Activated naive CD4-positive, alpha-beta T cell treated with anti-CD3 and anti-CD28 coated beads for 36 hours (primary cell): ENCODE measurements at places on chromosomes 5 and 9. TPM values are rescaled to one million over a fixed set of nuclear protein-coding genes. Genes with fewer than 3 reads are reported as not detected.
A peak's percentile ranks its signal among the peaks of the same experiment; 100 is the strongest.

The WDR38 gene
- not detected for total RNA-seq

- no peaks in the 10 kb centered on the region for H3K36me3 ChIP-seq
- no peak overlapping the region for H3K4me3 ChIP-seq
- DNase-seq, result no peak
- H3K27ac ChIP-seq, result no peak overlapping the region
- peaks cover 9% of the 10 kb centered on the region for H3K4me1 ChIP-seq
Measured at GRCh38 chr5:14009575-14009974, 65.1 kb upstream of the DNAH5 start.

The SPAG8 gene
- 0.95 TPM for total RNA-seq

- peaks cover 15% of the 10 kb centered on the region for H3K4me1 ChIP-seq
- no peak overlapping the region for H3K4me3 ChIP-seq
- no peak for DNase-seq
- no peak overlapping the region for H3K27ac ChIP-seq
- no peaks in the 10 kb centered on the region for H3K27me3 ChIP-seq
Measured at GRCh38 chr9:93048566-93049448, 9.7 kb upstream of the SUSD3 start.

GRCh38 chr9:95131023-95131943, 186.2 kb downstream of the FANCC start:
- H3K36me3 ChIP-seq, result peaks cover 4% of the 10 kb centered on the region
- peak; percentile 60 for DNase-seq
- no peak overlapping the region for H3K4me3 ChIP-seq
- peaks cover 2% of the 10 kb centered on the region for H3K4me1 ChIP-seq

- no peaks in the 10 kb centered on the region for H3K27me3 ChIP-seq
- H3K4me1 ChIP-seq, result no peaks in the 10 kb centered on the region
- no peak overlapping the region for H3K4me3 ChIP-seq
- no peak for DNase-seq
- H3K27ac ChIP-seq, result no peak overlapping the region
Measured at GRCh38 chr5:24906689-24907088, 261.9 kb upstream of the CDH10 start.

The OBP2B gene
- total RNA-seq, result not detected

The SPATA31E1 gene
- total RNA-seq, result not detected

DNA sequence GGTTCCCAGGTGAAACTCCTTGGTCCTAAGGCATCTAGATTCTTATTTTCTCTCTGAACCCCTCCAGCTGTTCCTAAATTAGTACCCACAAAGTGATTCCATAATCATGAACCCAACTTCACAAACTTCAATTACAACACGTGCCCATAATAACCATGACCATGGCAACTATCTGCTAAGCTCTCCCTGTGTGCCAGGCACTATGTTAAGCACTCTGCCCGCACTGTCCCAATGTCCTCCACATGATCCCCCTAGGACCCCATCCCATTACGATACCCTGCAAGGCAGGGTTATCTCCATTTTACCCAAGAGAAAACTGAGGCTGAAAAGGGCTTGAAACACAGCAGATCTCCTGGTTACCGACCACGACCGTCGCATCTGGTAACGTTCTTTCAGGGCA, 25.3 kb upstream of the ZNF622 start:
- peaks cover 7% of the 10 kb centered on the region for H3K36me3 ChIP-seq
- H3K4me3 ChIP-seq, result no peak overlapping the region
- no peaks in the 10 kb centered on the region for H3K27me3 ChIP-seq
- H3K4me1 ChIP-seq, result peaks cover 17% of the 10 kb centered on the region

The PLAC8L1 gene
- 0.40 TPM for total RNA-seq

The MRPL41 gene
- total RNA-seq, result 39.3 TPM
